ENCODE measurements at places on chromosomes 7 and 10.
A peak's percentile ranks its signal among the peaks of the same experiment; 100 is the strongest.

GRCh38 chr10:49379596-49380410, 16.1 kb downstream of the DRGX start:
- peak; percentile 21 for DNase-seq

DNA sequence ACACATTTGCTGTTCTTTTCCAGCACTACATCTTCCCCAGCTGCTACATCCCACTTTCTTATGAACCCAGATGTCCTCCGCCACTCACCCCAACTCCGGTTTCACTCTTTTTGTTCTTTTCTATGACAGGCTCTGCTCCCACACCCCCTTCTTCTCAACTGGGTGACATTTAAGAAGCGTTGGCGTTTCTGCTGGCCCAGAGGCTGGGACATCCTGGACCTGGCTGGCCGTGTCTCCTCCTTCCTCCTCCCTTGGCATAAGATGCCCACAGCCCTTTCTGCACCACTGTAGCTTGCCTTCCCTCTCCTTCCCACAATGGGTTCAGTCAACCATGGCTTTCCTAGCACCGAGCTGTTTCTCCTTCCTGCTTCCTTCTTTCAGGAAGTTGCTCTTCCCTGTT, 9.4 kb upstream of the CALML5 start:
- no peak for DNase-seq

DNA sequence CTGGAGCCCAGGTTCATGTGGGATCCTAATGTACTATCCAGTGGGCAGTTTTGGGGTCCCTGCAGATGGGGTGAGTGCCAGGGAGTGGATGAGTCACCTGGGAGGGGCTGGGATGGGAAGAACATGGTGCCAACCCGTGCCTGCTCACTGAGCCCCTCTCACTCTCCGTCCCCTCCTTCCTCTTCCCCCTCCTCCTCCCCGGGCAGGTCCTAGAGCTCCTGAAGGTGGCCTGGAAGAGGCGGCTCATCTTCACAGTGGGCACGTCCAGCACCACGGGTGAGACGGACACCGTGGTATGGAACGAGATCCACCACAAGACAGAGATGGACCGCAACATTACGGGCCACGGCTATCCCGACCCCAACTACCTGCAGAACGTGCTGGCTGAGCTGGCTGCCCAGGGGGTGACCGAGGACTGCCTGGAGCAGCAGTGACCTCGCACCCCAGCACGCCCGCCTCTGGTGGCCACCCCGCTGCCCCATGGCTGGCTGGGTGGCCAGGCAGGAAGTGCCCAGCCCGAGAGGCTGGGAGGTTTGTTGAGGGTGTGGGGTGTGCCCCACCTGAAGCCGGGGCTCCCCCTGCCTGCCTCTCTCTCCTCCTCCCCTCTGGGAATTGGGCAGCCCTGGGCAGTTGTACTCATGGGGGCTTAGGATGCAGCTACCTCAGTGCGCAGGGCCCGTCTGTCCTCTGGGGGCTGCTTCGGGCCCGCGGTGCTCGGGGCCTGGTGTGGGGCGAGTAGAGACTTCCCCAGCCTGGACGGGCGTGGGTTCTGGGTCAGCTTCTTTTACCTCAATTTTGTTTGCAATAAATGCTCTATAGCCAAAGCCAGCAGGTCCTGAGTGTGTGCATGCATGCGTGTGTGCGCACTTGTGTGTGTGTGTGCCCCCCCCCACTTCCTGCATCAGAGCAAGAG, 4.9 kb upstream of the UPK3B start:
- DNase-seq, result no peak

GRCh38 chr7:25356534-25357151, 128.4 kb upstream of the NPVF start:
- no peak for DNase-seq

GRCh38 chr10:11257440-11258090, 239.9 kb downstream of the CELF2 start:
- no peak for DNase-seq

GRCh38 chr10:6086375-6087233, 2.2 kb upstream of the RBM17 start:
- peak; percentile 86 for DNase-seq

- DNase-seq, result no peak
These were observed 103.7 kb downstream of the GLI3 start for GRCh38 chr7:42133321-42133720.

- DNase-seq, result no peak
These were observed 347.9 kb upstream of the MEOX2 start for GRCh38 chr7:16034353-16034752.

GRCh38 chr7:44539669-44540506, 1.2 kb downstream of the NPC1L1 start:
- DNase-seq, result no peak

GRCh38 chr10:88118729-88119128, 255.3 kb downstream of the PTEN start:
- no peak for DNase-seq

- DNase-seq, result no peak
These were observed 117.6 kb downstream of the HIP1 start for GRCh38 chr7:75621124-75621523.

GRCh38 chr7:92158660-92159575, 20.0 kb downstream of the LRRD1 start:
- no peak for DNase-seq

DNA sequence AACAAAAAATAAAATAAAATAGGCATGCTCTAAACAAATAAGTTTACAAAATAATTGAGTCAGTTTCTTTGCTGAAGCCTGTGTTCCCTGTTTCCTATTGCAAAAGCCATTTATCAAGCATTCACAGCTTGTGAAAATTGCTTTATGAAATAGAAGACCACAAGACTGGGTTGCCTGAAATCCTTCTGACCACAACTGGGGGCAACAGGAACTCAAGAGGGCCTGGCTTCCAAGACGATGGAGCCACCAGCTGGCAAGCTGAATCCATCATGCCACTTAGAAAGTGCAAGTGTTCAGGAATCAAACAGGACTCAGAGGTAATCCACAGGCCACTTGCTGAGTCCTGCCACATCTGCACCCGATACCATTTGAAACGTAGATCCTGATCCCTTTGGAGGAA, 752 bp upstream of the ABCA13 start:
- no peak for DNase-seq

DNA sequence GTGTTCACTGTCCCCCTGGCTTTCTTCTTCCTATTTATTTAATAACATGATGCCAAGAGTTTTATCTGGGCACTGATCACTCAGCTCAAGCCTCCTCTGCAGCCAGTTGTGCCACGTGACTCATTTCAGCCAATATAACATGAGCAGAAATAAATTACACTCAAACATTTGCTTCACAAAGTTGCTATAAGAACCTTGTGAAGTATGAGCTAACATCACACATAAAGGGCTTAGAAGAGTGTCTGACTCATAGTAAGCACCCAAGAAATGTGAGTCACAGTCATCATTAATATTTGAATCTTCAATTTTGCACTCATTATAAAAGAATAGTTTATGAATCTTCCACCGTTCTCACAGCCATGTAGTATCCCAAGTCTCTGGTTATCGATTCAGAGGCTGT, 414.6 kb upstream of the NPVF start:
- DNase-seq, result no peak

DNA sequence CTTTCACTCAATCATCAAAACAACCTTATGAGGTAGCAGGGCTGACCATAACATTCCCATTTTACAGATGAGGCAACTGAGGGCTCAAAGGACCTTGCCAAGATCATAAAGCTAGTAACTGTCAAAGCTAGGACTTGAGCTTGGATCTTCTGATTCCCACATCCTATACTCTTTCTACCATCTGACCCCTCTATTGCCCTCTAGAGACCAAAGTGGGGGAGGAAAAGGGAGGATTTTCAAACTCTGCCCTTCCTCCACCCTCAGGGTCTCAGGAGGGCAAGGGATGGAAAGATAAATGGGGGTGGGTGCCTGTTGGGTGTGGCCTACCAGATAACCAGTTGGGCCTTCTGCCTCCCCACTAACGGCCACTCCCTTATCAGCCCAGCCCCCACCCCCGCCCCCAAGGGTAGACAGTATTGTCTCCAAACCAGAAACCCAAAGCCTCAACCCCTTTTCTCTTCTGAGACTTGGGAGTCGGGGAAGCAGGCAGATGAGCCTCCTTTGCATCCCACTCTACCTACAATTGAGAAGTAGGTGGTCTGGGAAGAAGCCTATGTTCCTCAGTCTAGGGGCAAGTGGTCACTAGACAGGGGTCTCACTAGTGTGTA, 7.9 kb downstream of the LDB1 start:
- no peak for DNase-seq

DNA sequence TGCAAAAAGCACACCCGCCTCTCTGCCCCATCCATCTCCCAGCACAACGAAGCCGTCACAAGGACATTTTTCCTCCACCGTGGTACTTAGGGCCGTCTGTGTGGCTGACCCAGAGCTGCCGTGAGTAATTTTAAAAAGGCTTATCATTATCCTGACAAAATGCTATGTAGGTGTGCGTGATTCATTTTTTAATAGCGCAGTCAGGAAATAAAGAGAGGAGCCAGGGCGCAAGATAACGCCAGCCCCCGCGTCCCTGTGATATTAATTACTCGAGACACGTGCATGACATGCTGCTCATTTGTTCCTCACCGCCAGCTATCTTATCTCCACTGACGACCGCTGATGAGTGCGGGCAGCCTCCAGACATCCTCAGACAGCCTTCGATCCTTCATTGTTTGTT, 332.7 kb upstream of the PFKP start:
- DNase-seq, result no peak

- DNase-seq, result no peak
These were observed 7.1 kb downstream of the ASNS start for GRCh38 chr7:97865104-97865503.

- peak; percentile 21 for DNase-seq
These were observed 106.7 kb upstream of the LAMB4 start for GRCh38 chr7:108236681-108237415.

DNA sequence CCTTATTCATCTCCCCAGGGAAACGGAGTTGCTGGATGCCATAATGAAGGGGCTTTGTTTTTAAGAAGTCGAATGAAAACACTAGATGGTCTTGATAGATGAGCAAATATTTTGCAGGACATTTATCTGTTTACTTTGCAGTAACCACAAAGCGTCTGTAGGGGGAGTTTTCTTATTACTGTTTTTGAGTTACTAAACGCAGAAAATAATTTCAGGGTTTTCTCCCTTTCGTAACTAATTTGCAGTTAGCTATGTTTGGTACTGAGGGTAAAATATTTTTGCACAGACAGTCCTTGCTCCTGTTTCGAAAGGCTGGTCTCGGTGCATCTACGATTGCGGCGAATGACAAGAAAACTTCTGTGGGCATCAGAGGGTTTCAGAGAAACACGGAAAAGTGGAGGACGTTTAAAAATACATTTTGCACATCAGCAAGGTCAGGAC, 505.6 kb upstream of the MKI67 start:
- DNase-seq, result peak; percentile 16

- DNase-seq, result no peak
These were observed 19.0 kb upstream of the PRPS1L1 start for GRCh38 chr7:18046601-18047000.

GRCh38 chr10:80468806-80469421, 14.8 kb downstream of the TSPAN14 start:
- DNase-seq, result no peak

DNA sequence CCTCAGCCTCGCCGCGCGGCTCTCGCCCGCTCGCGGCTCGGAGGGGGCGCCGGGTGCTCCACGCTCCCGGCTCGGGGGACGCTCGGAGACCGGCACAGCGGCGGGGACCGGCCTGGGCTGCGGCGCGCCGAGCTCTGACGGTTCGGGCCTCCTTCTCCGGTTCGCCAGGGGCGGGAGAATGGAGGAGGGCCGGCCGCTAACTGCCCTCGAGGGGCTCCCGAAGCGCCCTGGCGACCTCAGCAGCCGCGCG, 232 bp upstream of the GRID1 start:
- no peak for DNase-seq

DNA sequence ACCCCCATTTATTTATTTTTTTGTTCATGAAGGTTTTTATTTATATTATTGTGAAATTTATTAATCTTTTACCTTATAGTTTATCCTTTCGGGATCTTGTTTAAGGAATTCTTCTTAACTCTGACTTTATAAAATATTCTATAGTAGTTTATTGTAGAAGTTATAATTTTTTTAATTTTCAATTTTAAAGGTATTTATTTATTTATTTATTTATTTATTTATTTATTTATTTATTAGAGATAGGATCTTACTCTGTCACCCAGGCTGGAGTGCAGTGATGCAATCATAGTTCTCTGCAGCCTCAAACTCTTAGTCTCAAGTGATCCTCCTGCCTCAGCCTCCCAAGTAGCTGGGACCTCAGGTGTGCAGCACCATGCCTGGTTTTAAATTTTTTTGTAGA, 56.0 kb downstream of the NRF1 start:
- DNase-seq, result no peak

DNA sequence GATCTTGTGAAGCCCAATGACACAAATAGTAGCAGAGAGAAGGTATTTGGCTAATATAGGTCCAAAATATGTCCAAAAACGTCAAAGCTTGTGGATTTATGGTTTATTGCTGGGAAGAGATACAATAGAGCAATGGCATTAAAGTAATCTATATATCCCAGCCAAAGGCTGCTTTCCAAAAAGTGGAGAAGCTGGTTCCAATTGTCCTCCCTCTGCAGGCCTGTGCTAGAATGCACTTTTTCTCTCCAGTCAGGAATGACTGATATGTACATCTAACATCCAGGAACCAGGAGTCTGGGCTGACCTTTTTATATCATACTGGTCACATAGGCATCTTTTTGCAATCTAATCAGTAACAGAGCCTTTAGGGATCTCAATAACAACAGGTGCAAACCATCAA, 167.1 kb upstream of the FAM3C start:
- no peak for DNase-seq

GRCh38 chr10:114279901-114280644, 41.0 kb downstream of the VWA2 start:
- DNase-seq, result no peak

GRCh38 chr10:49632406-49633317, 18.8 kb downstream of the CHAT start:
- DNase-seq, result no peak

- no peak for DNase-seq
These were observed 58.9 kb downstream of the LRRC72 start for GRCh38 chr7:16585540-16585939.

- no peak for DNase-seq
These were observed 21.6 kb upstream of the ERCC6 start for GRCh38 chr10:49560526-49560925.

DNA sequence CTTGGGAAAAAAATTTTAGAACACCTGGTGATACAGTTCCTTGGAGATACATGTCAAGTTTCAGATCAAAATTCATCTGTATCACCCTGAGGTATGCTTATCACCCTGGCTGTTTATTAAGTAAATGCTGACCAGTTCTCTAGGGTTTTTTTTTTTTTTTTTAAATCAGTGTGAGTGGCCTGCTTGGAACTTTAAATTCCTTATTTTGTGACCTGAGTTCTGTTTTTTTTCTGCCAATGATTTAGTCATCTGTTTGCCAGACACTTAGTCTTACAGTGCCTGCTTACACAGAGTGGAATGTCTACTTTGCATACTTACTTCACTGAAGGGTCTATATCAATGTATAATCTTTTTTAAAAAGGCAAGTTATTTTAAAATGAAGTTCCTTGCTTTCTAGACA, 1.8 kb downstream of the TSPAN13 start:
- peak; percentile 21 for DNase-seq

GRCh38 chr7:3753868-3754267, 452.8 kb downstream of the SDK1 start:
- DNase-seq, result peak; percentile 87

Data from NCI-H526 (cell line).